Osteocyte (in vitro differentiated cells): ENCODE measurements at places on chromosomes 11 and 22.

- peaks cover 10% of the 10 kb centered on the region for H3K27me3 ChIP-seq
- DNase-seq = no peak
- H3K27ac ChIP-seq = no peak overlapping the region
- H3K4me3 ChIP-seq = no peak overlapping the region
- H3K36me3 ChIP-seq = no peaks in the 10 kb centered on the region
Observed at GRCh38 chr11:124036666-124037065, 4.5 kb downstream of the OR10G7 start.

GRCh38 chr22:28369854-28370253 lies 309.8 kb downstream of the TTC28 start:
- no peak overlapping the region for H3K27ac ChIP-seq
- no peaks in the 10 kb centered on the region for H3K27me3 ChIP-seq
- no peak for DNase-seq
- H3K4me1 ChIP-seq = peaks cover 10% of the 10 kb centered on the region
- H3K4me3 ChIP-seq = no peak overlapping the region

DNA sequence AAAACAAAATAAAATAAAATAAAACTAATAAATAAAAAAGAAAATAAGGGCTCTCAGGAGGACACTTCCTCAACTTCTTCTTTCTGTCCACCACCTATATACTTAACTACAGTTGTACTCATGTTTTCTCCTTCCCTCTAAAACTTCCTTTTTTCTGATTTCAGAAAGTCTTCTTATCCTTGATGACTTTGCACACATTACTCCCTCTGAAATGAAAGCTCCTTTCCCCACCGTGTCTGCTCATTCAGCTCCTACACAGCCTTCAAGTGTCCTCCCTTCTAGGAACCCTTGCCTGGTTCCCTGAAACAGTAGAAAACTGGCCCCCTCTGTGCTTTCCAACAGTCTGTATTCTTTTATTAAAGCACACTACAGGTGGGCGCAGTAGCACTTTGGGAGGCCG lies 18.3 kb upstream of the DDX17 start:
- peaks cover 10% of the 10 kb centered on the region for H3K27me3 ChIP-seq
- H3K36me3 ChIP-seq = no peaks in the 10 kb centered on the region
- H3K27ac ChIP-seq = no peak overlapping the region

GRCh38 chr11:123104697-123105096 lies 42.8 kb upstream of the HSPA8 start:
- peaks cover 2% of the 10 kb centered on the region for H3K36me3 ChIP-seq
- H3K27me3 ChIP-seq = no peaks in the 10 kb centered on the region
- H3K27ac ChIP-seq = no peak overlapping the region
- DNase-seq = no peak
- peaks cover 15% of the 10 kb centered on the region for H3K4me1 ChIP-seq
- no peak overlapping the region for H3K4me3 ChIP-seq

DNA sequence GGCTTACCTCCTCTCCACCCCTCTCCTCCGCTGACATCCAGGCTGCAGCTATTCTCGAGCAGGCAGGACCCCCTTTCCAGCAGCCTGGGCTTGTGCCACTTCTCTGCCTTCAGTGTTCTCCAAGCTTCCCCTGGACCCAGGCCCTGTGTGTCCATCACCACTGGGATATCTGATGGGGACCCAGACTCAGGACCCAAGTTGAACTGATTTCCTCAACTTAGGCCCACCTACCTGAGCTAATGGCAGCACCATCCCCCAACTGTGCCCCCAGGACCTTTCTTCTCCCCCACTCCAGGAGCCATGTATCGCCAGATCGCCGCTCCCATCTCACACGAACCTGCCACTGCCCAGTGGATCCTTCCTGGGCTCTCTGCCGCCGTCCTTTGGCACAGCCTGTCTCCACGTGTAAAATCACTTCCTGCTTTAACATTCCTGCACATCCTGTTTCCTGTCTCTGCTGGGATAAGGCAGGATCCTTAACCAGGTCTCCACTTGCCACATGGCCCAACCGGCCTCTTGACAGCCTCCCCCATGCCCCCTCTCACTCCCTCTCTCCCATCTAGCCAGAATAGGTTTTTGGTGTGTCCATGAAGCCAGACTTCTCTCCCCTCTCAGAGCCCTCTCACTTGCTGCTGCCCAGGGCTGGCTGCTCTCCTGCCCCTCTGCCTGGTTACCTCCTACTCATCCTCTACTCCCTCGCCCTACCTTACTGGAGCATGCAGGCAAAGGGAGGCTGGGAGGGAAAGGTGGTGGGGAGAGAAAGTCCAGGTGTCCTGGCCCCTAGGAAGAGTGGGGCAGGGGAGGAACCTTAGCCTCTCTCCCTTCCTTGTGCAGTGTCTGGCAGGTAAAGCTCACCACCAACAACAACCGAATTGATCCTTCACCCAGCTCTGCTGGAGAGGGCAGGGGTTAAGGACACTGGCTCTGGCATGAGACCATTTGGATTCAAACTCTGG lies 9.4 kb downstream of the SPATA19 start:
- no peak overlapping the region for H3K4me3 ChIP-seq
- no peak overlapping the region for H3K27ac ChIP-seq
- H3K4me1 ChIP-seq = no peaks in the 10 kb centered on the region
- H3K27me3 ChIP-seq = no peaks in the 10 kb centered on the region

- H3K36me3 ChIP-seq = no peaks in the 10 kb centered on the region
- H3K4me1 ChIP-seq = peaks cover 24% of the 10 kb centered on the region
- H3K4me3 ChIP-seq = peak overlapping the region; percentile 14
Observed at GRCh38 chr22:41917903-41918791, 3.3 kb upstream of the SHISA8 start.

- H3K27me3 ChIP-seq = peaks cover 52% of the 10 kb centered on the region
- H3K4me3 ChIP-seq = no peak overlapping the region
- H3K27ac ChIP-seq = no peak overlapping the region
- H3K4me1 ChIP-seq = peaks cover 8% of the 10 kb centered on the region
- no peaks in the 10 kb centered on the region for H3K36me3 ChIP-seq
Observed at GRCh38 chr11:70063555-70063954, 14.6 kb upstream of the ANO1 start.

DNA sequence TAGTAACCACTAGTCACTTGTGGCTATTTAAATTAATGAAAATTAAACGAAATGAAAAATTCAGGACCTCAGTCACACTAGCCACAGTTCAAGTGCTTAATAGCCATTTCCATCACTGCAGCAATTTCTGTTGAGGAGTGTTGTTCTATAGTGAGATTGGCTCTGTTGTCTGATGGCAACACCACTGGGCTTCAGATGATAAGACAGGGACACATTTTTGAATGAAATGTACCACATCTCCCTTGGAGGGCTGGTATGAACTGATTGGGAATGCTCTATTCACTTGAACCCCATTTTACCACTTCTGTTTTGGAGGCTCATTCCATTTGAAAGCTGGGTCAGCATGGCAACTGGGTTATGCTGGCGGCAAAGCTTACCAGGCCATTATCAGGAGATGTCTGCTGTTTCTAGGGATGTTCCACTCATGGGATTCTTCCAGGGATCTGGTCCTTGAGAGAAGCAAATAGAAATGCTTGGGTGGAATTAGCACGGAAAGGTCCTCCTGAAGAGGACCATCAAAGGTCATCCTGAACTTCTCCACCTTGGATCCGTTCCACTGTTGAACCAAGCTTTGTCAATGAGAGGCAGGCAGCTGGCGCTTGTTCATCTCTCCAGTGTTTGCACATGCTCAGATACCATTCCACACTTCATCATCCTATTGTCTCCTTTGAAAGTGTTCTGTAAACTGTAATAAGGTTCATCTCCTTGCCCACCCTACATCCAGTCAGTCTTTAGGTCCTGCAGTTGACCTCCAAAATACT lies 7.6 kb downstream of the AMOTL1 start:
- peaks cover 6% of the 10 kb centered on the region for H3K36me3 ChIP-seq
- H3K27me3 ChIP-seq = no peaks in the 10 kb centered on the region
- H3K4me1 ChIP-seq = peaks cover 52% of the 10 kb centered on the region
- DNase-seq = no peak
- H3K4me3 ChIP-seq = no peak overlapping the region
- no peak overlapping the region for H3K27ac ChIP-seq

DNA sequence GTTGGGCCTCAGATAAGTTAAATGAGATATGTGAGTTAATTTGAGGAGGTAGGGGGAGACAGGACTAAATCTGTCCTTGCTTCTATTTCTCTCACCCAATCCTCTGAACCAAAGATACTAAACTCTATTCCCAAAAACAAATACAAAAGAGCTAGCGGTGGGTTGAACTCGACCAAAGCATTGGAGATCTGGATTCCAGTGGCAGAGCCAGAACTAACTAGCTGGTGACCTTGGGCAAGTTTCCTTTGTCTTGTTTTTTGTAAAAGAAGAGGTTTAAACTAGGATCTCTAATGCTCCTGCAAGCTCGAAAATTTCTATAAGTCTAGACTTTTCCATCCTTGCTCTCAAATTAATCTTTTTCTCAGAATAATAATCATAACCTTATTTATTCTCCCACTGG lies 1.5 kb downstream of the ME3 start:
- peak overlapping the region; percentile 87 for H3K27ac ChIP-seq
- H3K4me3 ChIP-seq = peak overlapping the region; percentile 75
- H3K4me1 ChIP-seq = peaks cover 53% of the 10 kb centered on the region
- no peaks in the 10 kb centered on the region for H3K27me3 ChIP-seq
- no peak for DNase-seq

- no peak for DNase-seq
- H3K27ac ChIP-seq = no peak overlapping the region
- peaks cover 33% of the 10 kb centered on the region for H3K27me3 ChIP-seq
- peak overlapping the region; percentile 56 for H3K4me3 ChIP-seq
- H3K4me1 ChIP-seq = peaks cover 24% of the 10 kb centered on the region
- no peaks in the 10 kb centered on the region for H3K36me3 ChIP-seq
Observed at GRCh38 chr22:45974498-45974897, 2.5 kb downstream of the WNT7B start.

DNA sequence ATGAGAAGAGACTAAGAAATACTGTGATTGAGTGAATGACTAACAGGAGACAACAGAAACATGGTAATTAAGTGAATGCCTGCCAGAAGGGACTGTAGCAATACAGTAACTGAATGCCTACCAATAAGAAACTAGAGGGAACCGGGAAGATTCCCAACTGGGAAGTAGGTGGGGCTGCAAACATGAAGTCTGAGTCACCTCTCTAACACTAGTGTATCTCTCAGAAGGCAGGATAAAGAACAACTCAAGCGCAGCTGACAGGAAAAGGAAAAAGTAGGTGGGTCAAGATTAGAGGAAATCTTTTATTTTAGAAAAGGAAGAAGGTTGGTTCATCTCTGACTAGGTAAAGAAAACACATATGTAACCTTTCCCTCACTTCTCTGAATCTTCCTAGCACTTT lies 14.0 kb downstream of the C11orf42 start:
- H3K27ac ChIP-seq = no peak overlapping the region
- H3K27me3 ChIP-seq = no peaks in the 10 kb centered on the region
- no peak for DNase-seq

DNA sequence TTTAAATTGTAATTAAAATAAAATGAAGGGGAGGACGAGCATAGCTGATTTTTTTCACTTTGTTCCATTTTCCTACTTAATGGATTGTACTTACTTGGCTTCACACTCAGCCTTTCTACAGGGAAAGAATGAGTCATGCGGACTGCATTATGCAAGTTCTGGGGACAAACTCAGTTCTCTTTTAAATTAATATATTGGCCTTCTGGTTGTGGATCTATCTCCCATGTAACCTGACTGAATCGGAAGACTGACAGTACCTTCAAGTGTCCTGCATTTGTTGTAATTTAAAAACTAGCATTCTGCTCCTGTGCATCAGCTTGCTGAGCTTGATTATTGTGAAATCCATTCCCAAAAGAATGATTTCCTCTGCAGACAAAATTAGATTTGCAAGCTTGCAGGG lies 12.2 kb downstream of the OR8D1 start:
- H3K4me1 ChIP-seq = no peaks in the 10 kb centered on the region
- H3K36me3 ChIP-seq = no peaks in the 10 kb centered on the region
- H3K27me3 ChIP-seq = peaks cover 2% of the 10 kb centered on the region
- no peak overlapping the region for H3K4me3 ChIP-seq
- DNase-seq = no peak
- H3K27ac ChIP-seq = no peak overlapping the region

DNA sequence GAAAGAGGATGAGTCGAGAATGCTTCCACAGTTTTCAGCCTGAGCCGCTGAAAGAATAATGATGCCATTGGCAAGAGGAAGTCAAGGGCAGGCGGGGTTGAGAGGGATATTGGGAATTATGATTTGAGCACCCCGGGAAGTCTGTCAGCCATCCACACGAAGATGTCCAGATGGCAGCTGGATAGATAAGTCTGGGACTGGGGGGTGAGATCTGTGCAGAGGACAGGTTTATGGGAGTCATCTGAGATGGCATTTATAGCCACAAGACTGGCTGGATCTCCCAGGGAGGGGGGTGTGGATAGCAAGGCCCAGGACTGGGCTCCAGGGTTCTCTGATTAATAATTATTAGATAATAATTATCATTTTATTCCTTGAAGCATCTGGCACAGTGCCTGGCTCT lies 5.1 kb upstream of the STIP1 start:
- no peak overlapping the region for H3K4me3 ChIP-seq
- no peaks in the 10 kb centered on the region for H3K27me3 ChIP-seq
- peak overlapping the region; percentile 91 for H3K27ac ChIP-seq

DNA sequence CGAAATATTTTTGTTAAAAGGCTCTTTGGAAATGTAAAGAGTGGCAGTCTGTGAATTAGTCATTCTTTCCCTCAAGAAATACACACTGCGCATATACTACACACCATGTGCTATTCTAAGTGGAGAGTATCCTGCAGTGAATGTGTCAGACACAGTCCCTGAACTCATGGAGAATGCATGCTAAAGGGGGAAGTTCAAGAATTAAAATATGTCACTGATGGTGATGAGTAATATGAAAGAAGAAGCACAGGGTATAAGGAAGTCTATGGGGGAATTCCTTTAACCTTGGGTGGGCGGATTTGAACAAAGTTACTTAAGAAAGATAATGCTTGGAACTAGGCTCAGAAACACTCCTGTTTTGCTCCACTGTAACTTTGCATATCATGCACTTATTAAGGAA lies 153.0 kb downstream of the LRRC4C start:
- H3K27me3 ChIP-seq = no peaks in the 10 kb centered on the region
- no peaks in the 10 kb centered on the region for H3K4me1 ChIP-seq
- no peaks in the 10 kb centered on the region for H3K36me3 ChIP-seq
- H3K4me3 ChIP-seq = no peak overlapping the region
- DNase-seq = no peak

DNA sequence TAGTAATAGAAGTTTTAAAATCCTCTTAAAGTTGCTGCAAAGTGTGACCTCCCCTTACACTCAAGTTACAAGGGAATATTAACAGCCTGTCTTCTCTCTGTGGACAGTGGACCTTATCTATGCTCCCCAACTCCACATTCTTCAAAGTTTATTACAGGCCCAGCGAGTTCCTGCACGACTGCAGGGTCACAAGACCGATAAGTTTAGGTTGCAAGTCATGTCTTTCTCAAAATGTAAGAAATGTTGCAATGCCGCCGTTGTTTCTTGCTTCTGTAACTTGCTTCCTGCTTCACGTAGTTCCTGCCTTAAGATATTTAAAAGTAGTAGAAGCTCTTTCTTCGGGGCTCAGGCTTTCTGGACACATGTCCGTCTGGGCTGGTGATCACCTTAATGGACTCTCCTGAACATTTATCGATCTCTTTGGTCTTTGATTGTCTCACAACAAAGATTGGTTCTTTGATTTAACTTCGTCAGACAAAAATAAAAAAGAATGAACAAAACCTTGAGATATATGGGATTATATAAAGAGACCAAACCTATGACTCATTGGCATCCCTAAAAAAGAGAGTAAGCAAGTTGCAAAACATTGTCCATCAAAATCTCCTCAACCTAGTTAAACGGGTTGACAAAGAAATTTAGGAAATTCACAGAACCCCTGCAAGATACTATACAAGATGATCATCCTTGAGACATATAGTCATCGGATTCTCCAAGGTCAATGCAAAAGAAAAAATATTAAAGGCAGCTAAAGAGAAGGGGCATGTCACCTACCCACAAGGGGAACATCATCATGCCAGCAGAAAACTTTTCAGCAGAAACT lies 45.4 kb upstream of the GLYAT start:
- no peaks in the 10 kb centered on the region for H3K4me1 ChIP-seq
- DNase-seq = no peak
- H3K27ac ChIP-seq = no peak overlapping the region
- H3K4me3 ChIP-seq = no peak overlapping the region
